ENCODE measurements at places on chromosomes 3 and 15.

GRCh38 chr3:17469954-17470353 is 272.5 kb downstream of the TBC1D5 start:
- DNase-seq = no peak

GRCh38 chr3:44914936-44915335 is 40.5 kb downstream of the TGM4 start:
- DNase-seq = no peak

DNA sequence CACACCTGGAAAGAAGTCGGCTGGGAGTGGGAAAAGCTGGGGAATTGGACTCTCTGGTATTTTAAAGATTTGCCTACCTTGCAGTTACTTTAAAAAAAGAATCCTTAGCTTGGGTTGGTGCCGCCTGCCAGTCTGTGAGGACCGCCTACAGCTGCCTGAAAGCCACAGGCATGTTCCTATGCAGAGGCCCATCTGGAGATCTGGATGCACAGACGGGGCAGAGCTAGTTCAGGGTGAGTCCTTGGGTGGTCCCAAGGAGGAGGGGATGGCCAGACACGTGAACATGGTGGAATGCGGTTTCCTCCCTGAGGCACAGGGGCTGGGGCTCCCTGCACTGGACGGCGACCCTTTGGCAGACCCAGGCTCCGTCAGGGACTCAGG is 113.2 kb upstream of the IQSEC1 start:
- no peak for DNase-seq

GRCh38 chr3:169137076-169137475 is 526.4 kb downstream of the MECOM start:
- no peak for DNase-seq

DNA sequence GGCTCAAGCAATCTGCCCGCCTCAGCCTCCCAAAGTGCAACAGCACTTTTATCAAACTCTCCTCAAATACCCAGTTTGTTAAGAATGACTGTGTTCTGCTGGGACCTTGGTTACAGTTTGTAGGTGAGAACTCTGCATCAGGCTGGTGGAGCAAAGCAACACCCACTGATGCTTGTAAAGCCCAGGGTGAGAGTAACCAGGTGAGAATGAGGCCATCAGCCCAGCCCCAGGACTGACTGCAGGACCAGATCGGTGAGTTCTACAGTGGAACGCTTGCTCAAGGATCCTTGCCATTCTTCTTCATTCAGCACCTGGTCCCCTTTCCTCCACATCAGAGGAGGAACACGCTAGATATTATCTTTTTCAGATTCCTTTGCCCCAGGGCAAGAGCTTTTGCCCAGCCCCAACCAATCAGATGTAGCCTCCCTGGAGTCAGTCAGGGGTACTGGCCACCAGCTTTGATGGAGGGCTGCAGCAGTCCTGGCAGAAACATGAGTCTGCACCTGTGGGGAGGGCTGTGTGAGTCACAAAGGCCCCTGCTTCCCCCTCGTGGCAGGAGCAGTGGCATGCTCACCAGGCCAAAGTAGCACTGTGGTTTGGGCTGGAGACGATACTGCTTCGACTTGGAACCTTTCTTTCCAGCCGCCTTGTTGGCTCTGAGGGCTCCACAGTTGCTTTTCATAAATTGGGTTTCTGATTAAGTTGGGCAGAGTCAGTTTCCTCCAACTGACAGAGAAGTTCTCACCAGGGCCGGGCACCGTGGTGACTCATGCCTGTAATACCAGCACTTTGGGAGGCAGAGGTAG is 3.5 kb upstream of the SHISA5 start:
- DNase-seq = peak; percentile 40

DNA sequence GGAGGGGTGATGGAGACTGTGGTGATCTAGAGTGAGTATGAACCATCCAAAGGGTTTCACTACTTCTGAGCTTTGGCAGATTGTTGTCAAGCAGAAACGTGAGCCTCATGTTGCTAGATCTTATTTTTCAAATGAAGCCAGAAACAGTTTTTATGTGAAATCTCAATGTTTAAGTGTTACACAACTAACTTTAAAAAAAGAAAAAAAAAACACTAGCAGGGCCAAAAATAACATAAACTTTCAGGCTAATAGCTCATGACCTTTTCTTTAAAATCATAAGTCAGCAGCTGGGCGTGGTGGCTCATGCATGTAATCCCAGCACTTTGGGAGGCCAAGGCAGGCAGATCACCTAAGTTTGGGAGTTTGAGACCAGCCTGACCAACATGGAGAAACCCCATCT is 2.1 kb upstream of the HTR3D start:
- no peak for DNase-seq

- DNase-seq = no peak
Measured at GRCh38 chr15:92693691-92694331, 38.2 kb upstream of the FAM174B start.
